ENCODE measurements at places on chromosomes 1 and 21.

- no peak for DNase-seq
These were observed 21.0 kb downstream of the EIF2D start for GRCh38 chr1:206591226-206591625.

GRCh38 chr1:6967431-6968111, 182.3 kb downstream of the CAMTA1 start:
- no peak for DNase-seq

DNA sequence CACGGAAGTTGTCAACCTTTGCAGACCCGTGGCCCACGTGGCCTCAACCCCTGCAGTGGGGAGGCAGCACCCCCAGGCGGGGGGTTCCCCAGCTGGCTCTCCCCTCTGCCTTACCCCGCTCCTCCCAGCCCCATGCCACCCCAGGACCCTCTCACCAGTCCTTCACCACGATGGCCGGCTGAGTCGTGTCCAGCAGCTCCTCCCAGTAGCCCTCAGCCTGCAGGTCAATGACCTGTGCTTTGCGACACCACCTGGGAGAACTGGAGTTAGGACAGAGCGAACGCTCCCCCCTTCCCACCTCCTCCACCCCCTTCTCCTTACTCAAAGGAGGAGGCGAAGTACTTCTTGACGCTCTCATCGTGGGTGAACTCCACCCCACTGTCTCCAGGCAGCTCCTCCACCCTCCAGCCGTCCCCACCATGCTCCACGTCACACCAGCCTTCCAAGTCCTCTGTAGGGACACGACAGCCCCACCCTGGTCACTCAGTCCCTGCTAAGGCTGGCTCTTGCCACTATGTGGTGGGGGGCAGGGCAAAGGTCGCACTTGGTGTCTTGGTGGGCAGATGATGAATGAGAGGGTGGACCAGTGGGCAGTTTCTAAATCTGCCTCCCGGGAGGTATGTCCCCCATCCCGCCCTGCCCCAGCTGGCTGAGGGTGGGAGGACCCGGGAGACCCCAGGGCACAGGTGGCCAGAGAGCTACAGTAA, 4.5 kb downstream of the FBXO2 start:
- no peak for DNase-seq

GRCh38 chr1:212070720-212071302, 35.3 kb downstream of the DTL start:
- DNase-seq: peak; percentile 22

DNA sequence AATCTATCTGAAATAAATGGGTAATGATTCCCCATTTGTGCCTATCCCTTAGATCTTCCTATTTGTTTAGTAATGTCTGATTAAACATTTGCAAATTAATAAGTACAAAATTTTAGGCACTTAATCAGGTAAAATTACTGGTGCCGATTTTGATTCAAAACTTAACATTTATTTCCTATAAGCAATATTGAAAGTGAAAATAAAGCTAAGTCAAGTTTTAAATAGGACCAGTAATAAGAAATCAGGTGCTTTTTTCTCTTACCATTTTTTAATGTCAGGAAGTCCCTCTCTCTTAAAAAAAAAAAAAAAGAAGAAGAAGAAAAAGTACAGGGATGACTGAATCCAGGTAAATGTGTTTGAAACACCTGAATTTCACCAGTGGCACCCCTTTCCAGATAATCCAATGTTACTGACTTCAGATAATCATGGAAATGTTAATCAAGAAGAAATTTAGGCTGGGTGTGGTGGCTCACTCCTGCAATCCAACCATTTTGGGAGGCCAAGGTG, 836 bp upstream of the GBP4 start:
- DNase-seq: peak; percentile 20

- peak; percentile 69 for DNase-seq
These were observed 17.1 kb downstream of the RC3H1 start for GRCh38 chr1:174005032-174005431.
